Kidney capillary endothelial cell (primary cell): ENCODE measurements at places on chromosomes 11 and 22.
A peak's percentile ranks its signal among the peaks of the same experiment; 100 is the strongest.

DNA sequence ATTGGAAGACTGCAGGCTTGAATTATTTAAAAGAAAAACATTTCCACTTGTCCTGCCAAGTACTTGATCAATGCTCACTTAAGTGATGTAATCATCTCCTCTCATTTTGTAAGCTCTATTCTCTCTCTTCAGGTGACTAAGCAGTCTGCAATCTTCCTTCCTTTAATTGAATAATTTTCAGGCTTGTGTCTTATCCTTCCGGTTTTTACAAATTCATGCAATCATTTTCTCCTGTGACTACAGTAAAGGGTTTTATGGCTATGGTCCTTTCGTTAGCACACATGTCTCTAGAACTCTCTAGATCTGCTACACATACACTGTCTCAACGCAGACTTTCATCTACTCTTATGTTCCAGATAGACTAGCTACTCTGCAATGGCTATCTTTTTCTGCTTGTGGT lies 12.6 kb upstream of the UPB1 start:
- DNase-seq, result no peak

GRCh38 chr11:32597921-32598320 lies 14.3 kb downstream of the EIF3M start:
- DNase-seq, result no peak

GRCh38 chr11:18449251-18449650 lies 6.4 kb upstream of the LDHAL6A start:
- DNase-seq, result no peak

DNA sequence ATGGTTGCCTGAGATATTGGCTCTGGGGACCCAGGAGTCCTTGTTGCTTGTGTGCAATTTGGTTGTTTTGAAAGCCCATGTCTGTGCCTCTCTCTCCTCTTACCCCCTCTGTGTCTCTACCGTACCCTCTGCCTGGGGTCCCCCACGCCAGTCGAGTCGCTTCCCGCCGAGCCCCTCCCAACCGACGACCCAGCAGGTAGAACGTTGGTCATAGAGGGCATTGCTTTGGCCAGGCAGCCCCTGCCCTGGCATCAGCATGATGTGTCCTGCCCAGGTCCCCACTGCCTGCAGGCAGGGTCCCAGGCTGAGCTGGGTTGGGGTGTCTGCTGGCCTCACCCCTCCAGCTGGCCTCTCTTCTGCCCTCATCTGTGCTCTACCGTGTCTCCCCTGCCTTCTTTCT lies 35.0 kb downstream of the TREH start:
- DNase-seq, result no peak

DNA sequence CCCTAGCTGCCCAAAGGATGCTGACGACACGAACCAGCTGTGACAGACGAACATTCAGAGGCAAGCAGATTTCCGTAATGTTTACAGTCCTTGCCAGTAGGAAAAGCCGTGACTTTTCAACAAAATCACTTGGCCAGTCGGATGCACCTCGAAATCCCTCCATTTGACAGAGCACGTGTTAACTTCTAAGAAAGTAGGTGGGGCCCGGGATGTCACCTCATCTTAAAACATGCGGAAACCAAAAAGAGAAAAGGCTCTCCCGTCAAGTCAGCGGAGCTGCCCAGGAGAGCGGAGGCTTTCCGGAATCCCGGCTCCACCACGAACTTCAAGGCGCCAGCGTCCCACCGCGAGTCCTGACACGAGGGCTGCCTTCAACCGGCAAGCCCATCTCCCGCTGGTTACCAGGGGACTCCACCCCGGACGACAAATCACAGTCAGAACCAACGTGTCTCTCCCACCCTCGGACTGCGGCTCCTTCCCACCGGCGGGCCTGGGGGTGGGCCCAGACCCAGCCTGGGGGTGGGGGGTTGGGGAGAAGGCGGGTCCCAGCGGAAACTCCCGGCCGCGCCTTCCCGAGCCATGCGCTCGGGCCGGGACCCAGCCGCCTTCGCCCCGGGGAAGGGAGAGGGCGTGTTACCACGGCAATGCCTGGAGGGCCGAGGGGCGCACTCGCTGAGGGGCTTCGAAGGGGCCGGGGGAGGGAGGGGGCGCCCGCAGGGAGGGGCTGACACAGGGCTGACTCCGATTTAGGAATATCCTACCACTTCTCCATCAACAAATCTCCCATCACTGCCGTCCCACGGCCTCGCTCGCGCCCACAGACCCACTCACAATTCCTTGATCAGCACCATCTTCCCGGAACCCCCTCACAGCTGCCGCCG lies 475 bp downstream of the PITPNB start:
- DNase-seq, result peak; percentile 30

- no peak for DNase-seq
Observed at GRCh38 chr11:130118165-130118564, 41.4 kb upstream of the ST14 start.

DNA sequence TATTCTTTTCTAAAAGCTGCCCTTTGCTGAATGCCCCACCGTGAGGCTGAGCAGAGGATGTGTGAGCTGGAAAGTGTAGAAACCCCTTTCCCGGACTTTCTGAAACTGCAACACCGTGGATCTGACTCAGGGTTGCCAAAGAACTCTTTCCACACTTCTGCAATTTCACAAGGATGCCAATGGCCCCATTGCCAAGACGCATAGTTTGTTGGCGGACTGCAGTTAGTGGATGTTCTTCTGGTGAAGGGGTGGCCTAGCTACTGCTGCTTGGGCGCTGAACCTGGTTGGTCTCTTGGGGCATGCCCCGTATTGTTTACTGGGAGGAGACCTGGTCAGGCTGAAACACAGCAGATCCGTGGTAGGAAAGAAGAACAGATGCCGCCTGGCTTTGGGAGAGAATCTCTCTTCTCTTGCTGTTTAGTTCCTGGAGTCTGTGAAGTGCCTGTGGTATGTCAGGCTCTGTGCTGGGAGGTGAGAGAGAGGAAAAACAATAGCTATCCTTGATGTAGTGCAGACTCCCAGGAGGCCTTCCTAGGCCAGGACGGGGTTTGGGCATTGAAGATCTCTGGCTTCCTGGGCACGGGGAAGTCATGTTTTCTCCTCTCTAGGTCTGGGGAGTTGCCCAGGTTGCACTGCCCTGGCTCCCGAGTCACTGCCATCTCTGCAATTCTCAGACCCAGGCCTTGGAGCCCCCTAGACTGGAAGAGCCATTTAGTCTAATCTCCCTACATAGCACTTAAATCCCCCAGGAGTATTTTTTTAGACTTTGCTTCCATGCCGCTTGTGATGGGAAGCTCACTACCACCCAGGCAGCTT lies 26.9 kb downstream of the CD82 start:
- DNase-seq, result no peak

- DNase-seq, result no peak
Observed at GRCh38 chr11:109001585-109001984, 336.7 kb downstream of the DDX10 start.

GRCh38 chr11:4087551-4087950 lies 7.0 kb upstream of the RRM1 start:
- no peak for DNase-seq

- peak; percentile 16 for DNase-seq
Observed at GRCh38 chr11:121669422-121669821, 216.7 kb upstream of the SORL1-AS1 start.

DNA sequence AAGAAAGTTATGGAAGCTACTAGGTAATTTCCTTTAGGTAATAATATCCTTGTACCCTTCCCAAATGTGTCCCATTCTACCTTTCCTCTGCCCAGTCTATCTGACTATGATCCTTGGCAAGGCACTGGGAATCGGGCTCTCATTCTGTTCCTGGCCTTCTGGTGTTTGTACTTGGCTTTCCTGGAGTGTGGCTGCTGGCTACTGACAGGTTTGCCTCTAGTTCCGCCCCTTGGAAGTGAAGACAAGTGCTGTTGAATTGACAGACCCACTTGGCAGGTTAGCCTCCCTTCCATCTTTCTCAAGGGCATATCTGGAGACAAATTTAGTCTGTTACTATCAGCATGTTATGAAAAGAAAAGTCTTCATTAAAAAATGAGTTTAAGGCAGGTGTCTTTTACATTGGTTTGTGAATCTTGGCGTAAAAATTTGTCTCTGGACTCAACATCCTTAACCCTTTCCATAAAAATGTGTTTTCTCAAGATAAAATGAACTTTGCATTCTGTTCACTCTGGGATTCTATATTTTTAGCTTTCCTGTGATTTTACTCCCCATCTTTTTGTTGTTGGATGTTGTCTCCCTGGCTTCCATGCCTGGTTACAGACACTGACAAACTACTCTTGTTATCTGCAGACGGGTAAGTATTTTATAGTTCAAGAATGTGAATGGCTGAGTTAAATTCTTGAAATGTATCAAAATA lies 287.4 kb upstream of the PDGFD start:
- DNase-seq, result no peak

DNA sequence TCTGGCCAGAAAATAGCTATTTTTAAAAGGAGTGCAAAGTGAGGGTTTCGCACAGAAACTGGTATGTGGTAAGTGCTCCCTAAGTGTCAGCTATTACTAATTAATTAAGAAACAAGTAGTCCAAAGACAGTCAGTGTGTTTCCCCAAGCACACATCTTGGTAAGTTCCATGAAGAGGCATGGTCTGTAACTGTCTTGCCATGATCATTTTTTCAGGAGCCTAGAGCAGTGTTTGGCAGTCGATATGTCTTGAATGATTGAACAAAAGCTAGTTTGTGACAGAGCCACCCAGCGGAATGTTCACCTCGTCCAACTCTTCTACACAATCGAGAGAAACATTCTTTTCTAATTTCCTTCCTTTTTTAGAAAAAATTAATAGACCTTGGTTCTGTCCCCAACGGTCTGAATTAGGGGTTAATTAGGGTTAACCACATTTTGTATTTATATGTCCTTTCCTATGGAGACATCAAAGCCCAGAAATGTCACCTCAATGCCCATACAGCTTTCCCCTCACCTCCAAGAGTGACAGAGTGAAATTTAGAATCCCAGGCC lies 57.6 kb upstream of the FTH1 start:
- DNase-seq, result no peak

GRCh38 chr22:38802671-38803121 lies 8.8 kb upstream of the DNAL4 start:
- DNase-seq, result no peak

GRCh38 chr11:122723576-122723975 lies 68.1 kb downstream of the UBASH3B start:
- no peak for DNase-seq

- DNase-seq, result no peak
Observed at GRCh38 chr11:47326198-47326597, 26.3 kb downstream of the MYBPC3 start.

- DNase-seq, result no peak
Observed at GRCh38 chr11:132772703-132773545, 759.4 kb downstream of the OPCML start.

DNA sequence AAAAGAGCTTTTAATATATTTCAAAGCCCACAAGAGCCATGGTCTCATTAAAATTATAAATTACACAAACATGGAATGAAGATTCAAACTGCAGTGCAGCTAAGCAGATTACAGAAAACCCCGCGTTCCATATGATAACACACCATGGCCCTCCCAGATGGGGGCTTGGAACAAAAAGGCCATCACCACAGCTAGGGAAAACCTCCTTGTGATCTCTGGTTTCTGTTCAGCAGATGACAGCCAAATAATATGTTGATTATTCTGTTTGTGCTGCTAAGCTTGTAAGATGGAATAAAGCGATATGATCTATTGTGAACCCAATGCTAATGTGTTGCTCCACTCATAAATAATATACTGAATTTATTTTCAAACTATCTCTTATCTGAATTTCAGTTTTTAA lies 28.5 kb downstream of the IMMP1L start:
- no peak for DNase-seq

GRCh38 chr11:120385110-120385509 lies 48.9 kb downstream of the ARHGEF12 start:
- DNase-seq, result no peak

GRCh38 chr11:34585735-34586487 lies 35.0 kb upstream of the EHF start:
- peak; percentile 63 for DNase-seq

GRCh38 chr22:44331881-44332714 lies 19.3 kb upstream of the SHISAL1 start:
- no peak for DNase-seq
